ENCODE measurements at places on chromosomes 11 and 22. TPM values are rescaled to one million over a fixed set of nuclear protein-coding genes. Genes with fewer than 3 reads are reported as not detected.

DNA sequence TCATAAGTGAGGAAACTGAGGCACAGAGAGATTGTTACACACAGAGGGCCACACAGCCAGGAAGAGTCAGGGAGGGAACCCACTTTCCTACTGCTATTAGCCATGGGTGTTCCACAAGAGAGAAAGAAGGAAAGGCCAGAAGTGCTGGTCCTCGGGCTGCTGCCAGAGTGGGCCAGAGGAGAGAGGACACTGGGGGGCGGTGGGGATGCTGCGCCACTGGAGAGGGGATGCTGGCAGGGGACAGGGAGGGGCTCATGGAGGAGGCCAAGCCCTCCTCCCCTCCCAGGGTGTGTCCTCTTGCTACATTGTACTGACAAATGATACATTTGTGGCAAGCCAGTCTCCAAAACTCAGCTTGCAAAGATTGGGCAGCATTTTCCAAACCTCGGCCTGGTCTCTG is 9.9 kb downstream of the IL10RA start:
- H3K4me3 ChIP-seq: no peak overlapping the region
- H3K4me1 ChIP-seq: no peaks in the 10 kb centered on the region

GRCh38 chr22:48320048-48320682 is 1507.5 kb downstream of the BRD1 start:
- H3K4me1 ChIP-seq: no peaks in the 10 kb centered on the region
- no peak overlapping the region for H3K27ac ChIP-seq
- no peak for DNase-seq

- no peaks in the 10 kb centered on the region for H3K27me3 ChIP-seq
- no peaks in the 10 kb centered on the region for H3K4me1 ChIP-seq
- H3K4me3 ChIP-seq: no peak overlapping the region
- DNase-seq: no peak
These were observed 1006.8 kb upstream of the CCDC90B start for GRCh38 chr11:84292955-84293354.

DNA sequence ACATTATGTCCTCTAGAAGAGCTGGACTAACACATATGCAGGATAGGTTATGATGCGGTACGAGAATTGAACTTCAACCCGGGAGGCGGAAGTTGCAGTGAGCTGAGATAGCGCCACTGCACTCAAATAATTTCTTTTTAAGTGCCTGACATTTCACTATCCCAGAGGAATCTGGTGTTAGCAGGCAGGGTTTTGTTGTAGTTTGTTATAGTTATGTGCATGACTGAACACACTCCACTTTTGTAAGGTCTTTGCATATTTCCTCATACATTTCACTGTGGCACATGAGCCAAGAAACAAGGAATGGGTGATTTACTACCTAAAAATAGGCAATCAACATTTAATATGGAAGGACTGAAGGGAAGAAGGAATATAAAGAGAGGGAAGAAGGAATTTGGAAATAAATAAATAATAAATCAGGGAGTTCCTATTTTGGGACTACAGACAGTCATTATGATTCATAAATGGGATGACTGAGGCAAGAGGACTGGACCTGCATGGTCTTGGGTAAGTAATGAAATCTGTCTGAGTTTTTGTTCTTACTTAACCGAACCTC is 8.7 kb upstream of the HIPK3 start:
- H3K4me3 ChIP-seq: no peak overlapping the region
- no peaks in the 10 kb centered on the region for H3K27me3 ChIP-seq
- DNase-seq: peak; percentile 77
- no peaks in the 10 kb centered on the region for H3K36me3 ChIP-seq
- peaks cover 4% of the 10 kb centered on the region for H3K4me1 ChIP-seq
- H3K27ac ChIP-seq: peak overlapping the region; percentile 88

- no peak overlapping the region for H3K27ac ChIP-seq
- H3K36me3 ChIP-seq: peaks cover 27% of the 10 kb centered on the region
- peaks cover 30% of the 10 kb centered on the region for H3K4me1 ChIP-seq
- H3K4me3 ChIP-seq: no peak overlapping the region
- no peak for DNase-seq
- H3K27me3 ChIP-seq: no peaks in the 10 kb centered on the region
These were observed 15.5 kb downstream of the IRAG1 start for GRCh38 chr11:10678101-10678500.

DNA sequence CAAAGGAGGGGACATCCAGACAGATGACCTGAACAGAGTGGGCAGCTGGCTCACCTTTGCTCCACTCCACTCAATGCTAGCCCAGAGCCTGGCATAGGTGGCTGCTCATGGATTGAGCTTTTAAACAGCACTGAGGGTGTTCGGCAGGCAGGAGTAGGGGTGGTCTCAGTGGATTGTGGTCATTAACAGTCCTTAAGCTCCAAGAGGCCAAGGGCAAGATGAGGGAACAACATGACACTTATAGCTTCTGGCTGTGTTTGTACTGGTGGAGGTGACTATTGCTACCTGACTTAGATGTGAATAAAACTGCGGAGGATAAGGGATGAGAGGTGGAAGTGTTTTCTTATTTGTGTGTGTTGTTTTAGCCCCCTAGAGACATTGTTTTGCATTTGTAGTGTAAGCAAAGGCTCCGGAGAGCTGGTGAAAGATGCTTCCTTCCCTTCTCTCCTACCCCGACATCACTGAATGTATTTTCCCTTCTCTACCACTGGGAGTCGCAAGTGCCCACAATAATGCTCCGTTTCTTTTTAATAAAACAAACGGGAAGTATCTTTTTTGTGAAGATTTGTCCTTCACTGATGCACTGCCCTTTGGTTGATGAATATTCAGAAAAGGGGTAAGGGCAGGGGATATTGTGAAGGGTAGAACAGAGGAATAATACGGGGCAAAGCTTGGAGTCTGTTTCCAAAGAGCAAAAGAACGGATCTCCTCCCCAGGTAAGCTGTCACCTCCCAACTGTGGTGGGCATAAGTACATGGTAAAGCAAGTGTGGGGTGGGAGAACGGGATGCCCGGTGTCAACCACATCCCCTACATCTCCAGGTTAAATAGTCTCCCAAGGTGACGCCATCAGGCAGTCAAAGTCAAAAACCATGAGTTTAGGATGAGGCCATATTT is 27.5 kb upstream of the MTNR1B start:
- no peaks in the 10 kb centered on the region for H3K27me3 ChIP-seq
- H3K4me3 ChIP-seq: no peak overlapping the region
- peak; percentile 50 for DNase-seq
- H3K27ac ChIP-seq: no peak overlapping the region

The GLYATL2 gene
- total RNA-seq: 0.36 TPM

DNA sequence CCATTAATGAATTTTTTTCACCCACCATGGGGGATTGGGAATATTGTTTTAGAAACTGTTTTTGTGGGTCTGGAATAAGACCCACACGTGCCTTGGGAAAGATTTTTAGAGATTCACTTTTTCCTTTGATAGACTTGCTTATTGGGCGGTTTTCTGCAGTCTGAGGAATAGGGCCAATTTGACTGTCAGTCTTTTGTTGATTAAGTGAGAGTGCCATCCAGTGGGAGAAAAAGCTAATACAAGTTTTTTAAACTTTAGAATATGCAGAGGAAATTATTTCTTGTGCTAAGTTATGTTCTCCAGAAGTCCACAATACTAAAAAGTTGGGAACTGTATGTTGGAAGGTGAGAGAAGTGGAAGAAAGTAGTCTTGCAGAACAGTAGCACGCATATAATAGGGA is 56.1 kb downstream of the PRMT3 start:
- no peak overlapping the region for H3K27ac ChIP-seq
- DNase-seq: peak; percentile 28
- no peaks in the 10 kb centered on the region for H3K36me3 ChIP-seq
- no peaks in the 10 kb centered on the region for H3K4me1 ChIP-seq
- no peaks in the 10 kb centered on the region for H3K27me3 ChIP-seq

The TYR gene
- not detected for total RNA-seq

- no peaks in the 10 kb centered on the region for H3K27me3 ChIP-seq
- DNase-seq: no peak
- H3K4me3 ChIP-seq: no peak overlapping the region
- H3K27ac ChIP-seq: no peak overlapping the region
- peaks cover 5% of the 10 kb centered on the region for H3K4me1 ChIP-seq
These were observed 61.5 kb downstream of the SMCO4 start for GRCh38 chr11:93481696-93482095.

GRCh38 chr11:64264371-64264852 is 13.1 kb downstream of the PLCB3 start:
- H3K4me3 ChIP-seq: no peak overlapping the region
- H3K27me3 ChIP-seq: no peaks in the 10 kb centered on the region
- no peak for DNase-seq
- peaks cover 16% of the 10 kb centered on the region for H3K4me1 ChIP-seq
- peaks cover 44% of the 10 kb centered on the region for H3K36me3 ChIP-seq
- no peak overlapping the region for H3K27ac ChIP-seq
